ENCODE measurements at places on chromosomes 3 and 15.

DNA sequence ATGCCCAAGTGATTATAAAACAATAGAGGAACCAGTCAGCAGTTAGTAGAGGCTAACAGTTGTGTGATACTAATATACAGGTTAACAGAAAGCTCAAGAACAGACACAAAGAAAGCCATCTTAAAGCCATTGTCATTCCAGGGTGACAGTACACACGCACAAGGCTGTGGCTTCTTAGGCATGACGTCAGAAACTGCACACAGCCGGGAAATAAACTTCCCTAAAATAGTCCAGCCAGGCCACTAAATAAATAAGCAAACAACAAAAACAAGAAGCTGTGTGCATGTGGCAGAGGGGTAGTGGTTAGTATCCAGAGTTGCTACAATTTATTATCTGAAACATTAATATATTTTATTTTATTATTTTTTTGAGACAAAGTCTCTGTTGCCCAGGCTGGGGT lies 49.8 kb downstream of the PPCDC start:
- DNase-seq = no peak

DNA sequence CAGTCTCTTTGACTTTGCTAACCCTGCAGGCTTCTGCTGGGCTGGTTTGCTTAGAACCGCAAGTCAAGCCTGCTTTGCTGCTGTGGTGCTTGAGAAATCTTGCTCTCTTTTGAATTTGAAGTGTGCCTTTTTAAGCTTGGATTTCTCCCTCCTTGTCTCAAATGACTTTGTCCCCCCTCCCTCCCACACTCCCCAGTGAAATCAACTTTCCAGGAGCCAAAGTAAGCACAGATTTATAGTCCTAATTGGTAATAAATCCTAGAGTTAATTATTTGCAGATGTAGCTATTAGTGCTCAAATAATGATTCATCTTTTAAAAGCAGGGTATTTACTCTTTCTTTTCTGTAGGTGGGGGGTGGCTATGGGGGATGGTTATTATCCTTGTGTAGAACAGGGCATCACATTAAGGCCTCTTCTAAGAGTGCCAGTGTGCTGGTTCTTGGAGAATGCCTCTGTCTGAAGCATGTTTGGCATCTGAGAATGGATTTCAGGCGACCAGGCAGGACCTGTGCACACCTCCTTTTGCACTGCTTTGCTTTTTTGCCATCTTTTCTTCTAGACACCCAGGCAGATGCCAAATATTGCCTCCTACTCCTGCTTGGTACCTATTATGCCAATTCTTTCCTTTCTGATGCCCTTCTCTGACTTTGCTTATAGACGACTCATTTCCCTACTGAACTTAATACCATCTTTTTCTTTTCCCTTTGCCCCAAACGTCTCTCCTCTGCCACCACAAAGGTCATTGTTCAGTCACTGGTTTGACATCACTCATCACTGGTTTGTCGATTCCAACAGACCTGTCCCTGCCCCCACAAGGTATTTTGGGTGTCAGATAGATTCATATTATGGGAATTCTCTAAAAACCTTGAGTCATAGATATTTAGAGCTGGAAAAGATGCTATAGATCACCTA lies 50.7 kb downstream of the CLDN11 start:
- DNase-seq = no peak

GRCh38 chr15:96162322-96162721 lies 168.2 kb upstream of the NR2F2 start:
- no peak for DNase-seq

DNA sequence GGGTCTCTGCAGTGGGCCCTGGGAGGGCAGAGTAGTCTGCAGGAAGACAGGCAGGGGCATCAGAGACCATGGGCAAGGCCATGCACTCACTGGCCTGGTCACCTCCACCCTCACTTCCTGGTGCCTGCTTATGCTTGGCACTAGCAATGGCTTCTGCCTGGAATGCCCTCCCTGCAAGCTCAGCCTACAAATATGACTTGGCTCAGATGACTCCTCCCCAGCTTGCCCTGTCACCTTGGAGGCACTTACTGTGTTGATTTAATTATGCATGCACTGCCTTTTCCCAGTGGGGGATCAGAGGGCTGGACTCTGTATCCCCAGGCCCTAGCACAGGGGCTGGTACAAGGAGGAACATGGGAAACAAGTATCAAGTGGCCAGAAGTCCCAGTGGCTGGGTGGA lies 7.8 kb downstream of the C3orf18 start:
- no peak for DNase-seq

- DNase-seq = no peak
Observed at GRCh38 chr3:40304352-40304751, 5.2 kb upstream of the EIF1B start.

GRCh38 chr3:77514766-77515165 lies 474.9 kb downstream of the ROBO2 start:
- no peak for DNase-seq

DNA sequence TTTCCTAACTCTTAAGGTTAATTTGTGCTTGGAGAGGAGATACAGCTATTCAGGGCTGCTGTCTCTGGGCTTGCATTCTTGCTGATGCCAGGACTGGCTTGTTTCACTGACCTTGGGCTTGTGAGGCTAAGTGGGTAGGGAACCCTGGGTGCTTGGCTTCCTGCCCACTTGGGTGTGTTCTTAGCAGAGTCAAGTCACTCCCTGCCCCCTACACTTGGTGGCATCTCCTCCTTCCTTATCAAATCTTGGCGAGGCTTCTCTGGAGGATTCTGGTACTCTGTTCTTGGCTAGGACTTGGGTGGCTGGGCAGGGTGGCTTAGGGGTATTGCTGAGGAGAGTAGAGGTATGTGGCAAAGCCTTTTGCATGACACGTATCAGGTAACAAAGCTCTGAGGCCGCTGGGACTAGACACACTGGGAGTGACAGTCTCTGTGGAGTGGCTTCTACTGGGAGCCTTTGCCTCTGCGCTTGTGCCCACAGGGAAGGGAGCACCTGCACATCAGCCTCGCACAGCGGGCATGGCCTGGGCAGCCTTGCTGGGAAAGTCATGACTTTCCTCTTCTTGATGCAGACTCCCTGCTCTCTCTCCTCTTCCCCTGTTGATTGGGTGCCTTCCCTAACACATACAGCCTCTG lies 41.8 kb downstream of the CHCHD6 start:
- DNase-seq = no peak

DNA sequence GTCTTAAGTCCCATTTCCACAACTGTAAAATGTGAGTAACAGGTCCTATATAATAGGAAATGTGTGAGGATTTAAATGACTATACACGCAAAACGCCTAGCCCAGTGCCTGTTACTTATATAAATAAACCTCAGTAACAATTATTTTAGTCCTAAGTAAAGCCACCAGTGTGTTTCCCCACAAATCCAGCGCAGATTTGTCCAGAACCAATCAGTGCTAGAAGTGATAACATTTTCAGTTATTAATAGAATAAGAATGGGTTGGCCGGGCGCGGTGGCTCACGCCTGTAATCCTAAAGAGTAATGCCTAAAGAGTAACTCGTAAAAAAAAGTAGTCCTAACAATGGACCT lies 561 bp downstream of the RPAP1 start:
- DNase-seq = no peak

DNA sequence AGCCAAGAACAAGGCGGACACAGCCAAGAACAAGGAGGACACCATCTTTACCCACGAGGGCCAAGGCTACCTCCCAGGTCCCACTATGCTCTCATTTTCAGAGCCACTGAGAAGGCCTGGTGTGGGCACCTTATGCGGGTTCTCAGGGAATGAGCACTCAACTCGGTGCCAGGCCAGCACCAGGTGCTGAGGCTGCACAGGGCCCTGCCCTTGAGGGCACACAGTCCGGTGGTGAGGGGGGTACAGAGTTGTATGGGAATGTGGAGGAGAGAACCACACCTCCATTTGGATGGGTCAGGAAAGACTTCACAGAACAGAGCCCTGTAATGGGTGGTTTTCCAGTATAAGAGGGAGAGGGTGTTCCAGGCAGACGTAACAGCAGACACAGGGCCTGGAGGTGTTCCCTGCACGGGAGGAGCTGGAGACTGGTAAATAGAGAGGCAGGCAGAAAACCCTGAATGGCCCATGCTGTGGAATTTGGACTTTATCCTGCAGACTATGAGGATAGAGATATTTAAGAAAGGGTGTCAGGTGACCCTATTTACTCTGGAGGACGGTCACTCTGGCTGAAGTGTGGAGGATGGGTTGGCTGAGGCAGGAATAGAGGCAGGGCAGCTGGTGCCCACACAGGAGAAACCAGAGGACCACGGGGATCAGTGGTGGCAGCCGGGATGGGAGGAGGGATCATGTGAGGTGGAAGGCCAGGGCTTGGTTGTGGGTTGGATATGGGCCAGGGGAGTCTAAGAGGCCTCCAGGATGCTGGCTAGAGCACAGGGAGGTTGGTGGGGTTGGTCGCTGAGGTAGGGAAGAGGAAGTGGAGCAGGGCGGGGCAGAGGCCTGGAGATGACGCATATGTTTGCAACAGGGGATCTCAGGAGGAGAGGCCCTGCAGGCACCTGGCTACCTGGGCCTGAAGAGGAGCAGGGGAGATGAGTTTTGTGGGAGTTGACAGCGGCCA lies 34.6 kb downstream of the CRABP1 start:
- DNase-seq = no peak

GRCh38 chr3:52401021-52401420 lies 43.9 kb downstream of the SEMA3G start:
- no peak for DNase-seq

DNA sequence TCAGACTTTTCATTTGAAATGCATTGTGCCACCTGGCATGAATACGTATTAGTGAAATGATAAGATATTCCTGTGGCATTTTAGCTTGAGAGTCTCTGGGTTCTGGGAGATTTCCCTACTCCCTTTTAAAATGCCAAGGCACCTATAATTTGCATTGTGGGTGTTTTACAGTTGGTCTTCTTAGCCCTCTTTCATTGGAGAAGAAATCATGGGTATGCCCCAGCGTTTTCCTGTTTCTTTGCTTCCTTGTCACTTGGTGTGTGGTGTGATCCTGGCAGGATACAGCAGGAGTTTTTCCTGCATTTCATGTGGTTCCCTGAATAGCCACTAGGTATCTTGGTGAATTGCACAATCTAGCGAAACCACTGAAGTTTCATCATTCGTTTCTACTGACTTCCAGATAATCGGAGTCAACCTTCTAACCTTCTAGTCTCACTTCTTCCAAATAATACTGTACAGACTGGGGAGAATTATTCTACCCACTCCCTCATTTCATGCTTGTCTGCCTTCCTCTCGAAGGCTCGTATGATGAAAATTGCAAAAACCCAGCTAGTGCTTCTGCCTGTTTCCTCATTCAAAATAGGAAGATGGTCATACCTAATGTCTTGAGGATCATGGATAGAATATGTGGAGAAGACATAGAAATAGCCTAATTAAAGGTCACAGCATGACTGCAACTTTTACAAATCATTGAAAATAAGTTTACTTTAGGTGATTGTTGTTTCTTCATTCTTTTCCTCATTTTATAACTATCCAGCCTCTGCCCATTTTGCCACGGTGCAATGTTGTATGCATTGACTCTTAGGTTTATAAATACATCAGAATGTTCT lies 2.6 kb downstream of the BHLHE40 start:
- DNase-seq = no peak

DNA sequence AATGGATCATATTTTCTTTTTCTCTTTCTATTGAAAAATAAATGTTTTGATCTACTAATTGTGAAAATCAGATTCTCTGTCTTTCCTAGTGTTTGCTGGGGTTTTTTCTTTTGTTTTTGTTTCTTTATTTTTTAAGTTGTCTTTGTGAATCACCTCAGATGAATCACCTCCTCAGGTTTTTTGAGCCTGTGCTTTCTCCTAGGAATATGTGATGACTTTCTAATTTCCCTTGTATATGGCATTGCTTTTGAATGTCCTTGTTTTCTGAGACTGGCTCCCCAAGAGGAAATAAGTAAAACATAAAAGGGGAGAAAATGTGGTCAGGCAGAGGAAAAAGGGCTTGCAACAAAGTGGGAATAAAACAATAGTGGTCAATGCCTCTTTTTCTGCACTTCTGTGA lies 750.0 kb downstream of the ZPLD1 start:
- no peak for DNase-seq

DNA sequence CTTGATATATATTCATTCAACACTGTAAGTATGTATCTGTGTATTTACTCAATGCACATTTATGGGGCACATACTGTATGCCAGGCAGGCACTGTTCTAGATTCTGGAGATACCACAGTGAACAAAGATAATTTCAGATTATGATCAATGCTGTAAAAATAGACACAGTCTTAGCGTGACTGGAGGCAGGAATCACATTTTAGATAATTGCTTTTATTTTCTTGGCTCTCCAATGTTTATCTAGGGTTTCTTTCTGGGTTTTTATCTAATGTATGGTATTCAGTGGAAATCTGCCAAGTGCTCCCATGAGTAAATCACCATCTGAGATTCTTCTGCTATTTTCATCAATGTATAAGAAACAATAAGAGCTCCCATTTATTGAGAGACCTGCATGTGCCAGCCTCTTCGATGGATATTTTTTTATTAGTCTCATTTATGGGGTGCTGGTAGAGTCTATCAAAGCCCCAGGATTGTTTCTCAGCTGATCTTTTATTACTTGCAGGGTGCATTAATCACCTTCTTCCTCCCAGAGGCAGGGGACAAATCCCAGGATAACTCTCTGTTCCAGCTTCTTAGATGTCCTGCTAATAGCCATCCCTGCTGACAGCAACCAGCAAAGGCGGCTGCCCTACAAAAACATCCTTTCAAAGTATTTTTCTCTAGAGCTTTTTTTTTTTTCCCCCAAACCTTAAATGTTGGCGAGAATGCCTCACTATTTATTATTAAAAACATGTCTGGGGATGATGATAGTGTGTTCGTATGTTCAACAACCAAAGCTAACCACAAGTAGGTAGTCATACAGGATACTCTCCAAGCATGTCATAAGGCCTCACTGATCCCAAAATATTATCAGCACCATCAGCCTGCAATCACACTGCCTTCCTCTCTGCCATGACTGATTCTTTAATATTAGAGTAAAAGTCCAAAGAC lies 331.0 kb upstream of the RASGRP1 start:
- no peak for DNase-seq

DNA sequence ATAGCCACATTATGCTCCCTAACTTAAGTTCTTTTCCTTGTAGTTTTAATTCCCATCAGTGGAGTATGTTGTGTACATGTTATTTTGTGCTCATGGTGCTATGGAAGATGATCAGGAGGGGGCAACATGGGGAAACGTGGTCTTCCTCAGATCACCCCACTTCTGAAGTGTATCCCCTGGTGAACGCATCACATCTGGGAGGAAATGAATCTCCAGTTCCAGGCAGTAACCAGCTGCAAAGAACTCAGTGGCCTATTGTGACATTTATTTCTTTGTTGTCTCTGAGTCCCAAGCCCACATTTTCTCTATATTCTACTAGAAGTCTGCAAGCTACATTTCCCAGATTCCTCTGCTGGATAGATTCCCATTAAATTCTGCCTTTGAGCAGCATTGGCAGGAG lies 217.0 kb downstream of the SATB1 start:
- no peak for DNase-seq

- DNase-seq = no peak
Observed at GRCh38 chr3:176740906-176741663, 456.2 kb downstream of the TBL1XR1 start.

DNA sequence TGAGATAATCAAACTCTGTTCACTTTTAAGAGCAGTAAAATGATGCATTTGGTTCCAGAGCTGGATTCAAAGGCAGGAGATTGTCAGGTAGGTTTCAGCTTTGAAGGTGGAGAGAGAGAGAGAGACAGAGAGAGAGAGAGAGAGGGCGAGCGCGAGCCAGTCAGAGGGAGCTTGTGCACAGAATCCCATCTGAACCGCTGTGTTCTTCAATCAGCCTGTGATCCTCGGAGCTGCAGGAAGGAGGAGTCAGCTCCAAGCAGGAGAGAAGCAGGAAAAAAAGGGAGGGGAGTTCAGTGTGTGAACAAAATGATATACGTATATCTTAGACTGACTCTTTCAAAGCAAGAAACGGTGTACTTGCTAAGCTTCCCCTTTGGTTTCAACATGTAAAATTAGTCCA lies at the start of gene GPR149:
Gene GPR149, minus strand, starts transcription at position 177 of the 400 bp plus-strand sequence. CDS start 575 bp downstream, outside the sequence.
- DNase-seq = no peak

GRCh38 chr3:195274259-195274966 lies 3.5 kb upstream of the XXYLT1 start:
- DNase-seq = no peak
